Thymus (tissue), 14 donors: ENCODE measurements at places on chromosomes 1 and 21. TPM values are rescaled to one million over a fixed set of nuclear protein-coding genes. Genes with fewer than 3 reads are reported as not detected.
A peak's percentile ranks its signal among the peaks of the same experiment; 100 is the strongest.

- H3K4me1 ChIP-seq = no peaks in the 10 kb centered on the region
- no peak for DNase-seq
- H3K36me3 ChIP-seq = no peaks in the 10 kb centered on the region
- no peaks in the 10 kb centered on the region for H3K27me3 ChIP-seq
- H3K27ac ChIP-seq = no peak overlapping the region
- no peak overlapping the region for H3K4me3 ChIP-seq
Observed at GRCh38 chr1:79974659-79975058, 968.1 kb upstream of the ADGRL4 start.

The PWP2 gene
- total RNA-seq = 2.2 TPM

- no peaks in the 10 kb centered on the region for H3K36me3 ChIP-seq
- H3K27ac ChIP-seq = no peak overlapping the region
- DNase-seq = no peak
- no peak overlapping the region for H3K4me3 ChIP-seq
- no peaks in the 10 kb centered on the region for H3K4me1 ChIP-seq
- no peaks in the 10 kb centered on the region for H3K27me3 ChIP-seq
Observed at GRCh38 chr1:186033847-186034271, 299.7 kb downstream of the HMCN1 start.

- peaks cover 12% of the 10 kb centered on the region for H3K4me1 ChIP-seq
- no peaks in the 10 kb centered on the region for H3K27me3 ChIP-seq
- DNase-seq = peak; percentile 78
Observed at GRCh38 chr1:109640285-109640865, 15.5 kb upstream of the GSTM4 start.

DNA sequence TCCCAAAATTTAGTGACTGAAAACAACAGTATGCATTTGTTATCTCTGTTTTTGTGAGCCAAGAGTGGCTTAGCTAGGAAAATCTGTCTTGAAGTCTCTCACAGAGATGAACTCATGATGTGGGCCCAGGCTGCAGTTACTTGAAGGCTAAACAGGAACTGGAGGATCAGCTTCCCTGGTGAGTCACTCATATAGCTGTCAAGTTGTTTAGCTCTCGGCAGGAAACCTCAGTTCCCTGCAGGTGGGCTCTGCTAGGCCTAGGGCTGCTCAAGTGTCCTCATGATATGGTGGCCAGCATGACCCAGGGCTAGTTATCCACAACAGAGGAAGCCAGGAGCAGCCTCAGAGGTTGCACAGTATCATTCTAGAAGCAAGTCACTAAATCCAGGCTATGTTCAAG is 30.2 kb upstream of the DDX59 start:
- H3K4me3 ChIP-seq = no peak overlapping the region
- H3K4me1 ChIP-seq = no peaks in the 10 kb centered on the region
- no peaks in the 10 kb centered on the region for H3K27me3 ChIP-seq
- peak; percentile 13 for DNase-seq

DNA sequence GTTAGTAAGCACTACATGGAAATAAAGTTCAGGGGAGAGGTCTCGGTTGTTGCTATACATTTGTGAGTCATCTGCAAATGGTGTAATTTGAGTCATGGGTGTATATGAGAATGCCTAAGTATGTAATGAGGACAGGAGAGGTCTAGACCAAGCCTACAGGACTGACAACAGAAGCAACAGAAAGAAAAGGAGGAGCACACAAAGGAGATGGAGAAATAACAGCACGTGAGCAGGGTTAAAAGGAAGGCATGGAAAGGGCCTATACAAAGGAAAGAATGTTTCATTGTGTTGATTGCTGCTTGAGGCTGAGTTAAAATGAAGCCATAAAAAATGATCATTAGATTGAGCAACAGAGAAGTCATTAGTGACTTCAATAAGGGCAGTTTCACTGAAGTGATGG is 28.0 kb upstream of the PRKAA2 start:
- H3K4me3 ChIP-seq = no peak overlapping the region
- no peak for DNase-seq
- H3K27me3 ChIP-seq = no peaks in the 10 kb centered on the region
- H3K27ac ChIP-seq = no peak overlapping the region

DNA sequence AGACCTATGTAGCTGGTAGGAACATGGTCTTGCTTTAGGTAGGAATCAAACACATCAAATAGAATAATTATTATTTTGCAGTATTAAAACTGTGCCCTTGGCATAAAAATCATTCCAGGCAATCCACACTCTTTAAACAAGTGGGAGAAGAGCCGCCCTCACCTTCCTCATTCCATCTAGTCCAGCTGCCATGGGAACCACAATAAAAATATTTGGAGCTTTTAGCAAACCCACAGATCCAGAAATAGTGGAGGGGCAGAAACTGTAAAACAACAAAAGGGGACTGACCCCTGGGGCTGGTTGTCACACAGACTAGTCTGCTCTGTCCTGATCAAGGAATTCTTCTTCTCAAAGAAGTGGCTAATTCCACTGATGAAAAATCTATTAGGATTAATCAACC is 61.6 kb downstream of the PTPRC start:
- DNase-seq = no peak
- H3K36me3 ChIP-seq = peaks cover 36% of the 10 kb centered on the region
- H3K27ac ChIP-seq = no peak overlapping the region
- H3K4me1 ChIP-seq = peaks cover 2% of the 10 kb centered on the region
- no peak overlapping the region for H3K4me3 ChIP-seq

The HSF2BP gene
- total RNA-seq = 0.80 TPM

- H3K27ac ChIP-seq = no peak overlapping the region
- no peaks in the 10 kb centered on the region for H3K36me3 ChIP-seq
- no peak overlapping the region for H3K4me3 ChIP-seq
Observed at GRCh38 chr1:1895456-1896336, 4.8 kb upstream of the GNB1 start.

The RNF11 gene
- 45.2 TPM for total RNA-seq

The NBPF11 gene
- total RNA-seq = 5.9 TPM

The OR2L2 gene
- total RNA-seq = under 0.01 TPM

GRCh38 chr1:165174491-165174890 is 182.0 kb downstream of the LMX1A start:
- no peaks in the 10 kb centered on the region for H3K27me3 ChIP-seq
- no peak for DNase-seq
- H3K36me3 ChIP-seq = no peaks in the 10 kb centered on the region
- no peak overlapping the region for H3K4me3 ChIP-seq

The FHAD1 gene
- total RNA-seq = 0.66 TPM

DNA sequence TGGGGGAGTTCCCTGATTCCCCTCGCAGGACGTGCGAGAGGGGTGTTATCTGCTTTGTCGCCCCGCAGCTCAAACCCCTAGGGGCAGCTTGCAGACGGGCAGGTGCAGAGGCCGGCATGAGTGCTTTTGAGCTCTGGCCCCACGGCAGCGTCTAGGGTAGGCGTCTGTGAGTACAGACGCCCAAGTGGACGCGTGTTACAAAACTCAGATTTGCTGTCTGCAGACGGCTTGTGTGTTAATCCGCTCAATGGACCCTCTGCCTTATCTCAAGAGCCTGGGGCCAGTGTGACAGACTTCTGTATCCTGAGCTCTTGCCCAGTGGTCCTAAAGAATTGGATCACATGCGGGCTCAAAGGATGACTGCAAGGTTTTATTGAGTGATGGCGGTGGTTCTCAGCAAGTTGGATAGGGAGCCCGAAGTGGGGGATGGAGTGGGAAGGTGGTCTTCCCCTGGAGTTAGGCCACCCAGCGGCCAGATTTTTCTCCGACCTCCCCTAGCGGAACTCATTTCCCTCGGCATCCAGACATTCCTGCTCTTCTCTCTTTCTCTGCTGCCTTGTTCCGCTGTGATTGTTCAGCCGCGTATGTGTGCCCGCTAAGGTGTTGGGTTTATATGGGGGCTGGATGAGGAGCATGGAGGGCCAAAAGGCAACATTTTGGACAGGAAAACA is 9.4 kb downstream of the CFHR4 start:
- DNase-seq = no peak
- H3K27ac ChIP-seq = no peak overlapping the region
- no peaks in the 10 kb centered on the region for H3K36me3 ChIP-seq
- H3K4me3 ChIP-seq = no peak overlapping the region
- H3K4me1 ChIP-seq = no peaks in the 10 kb centered on the region
- H3K27me3 ChIP-seq = no peaks in the 10 kb centered on the region

The COL6A1 gene
- 39.0 TPM for total RNA-seq
